ENCODE measurements at places on chromosomes 3 and 15.

GRCh38 chr15:22845289-22845900 lies 6.9 kb downstream of the NIPA2 start:
- DNase-seq, result no peak

DNA sequence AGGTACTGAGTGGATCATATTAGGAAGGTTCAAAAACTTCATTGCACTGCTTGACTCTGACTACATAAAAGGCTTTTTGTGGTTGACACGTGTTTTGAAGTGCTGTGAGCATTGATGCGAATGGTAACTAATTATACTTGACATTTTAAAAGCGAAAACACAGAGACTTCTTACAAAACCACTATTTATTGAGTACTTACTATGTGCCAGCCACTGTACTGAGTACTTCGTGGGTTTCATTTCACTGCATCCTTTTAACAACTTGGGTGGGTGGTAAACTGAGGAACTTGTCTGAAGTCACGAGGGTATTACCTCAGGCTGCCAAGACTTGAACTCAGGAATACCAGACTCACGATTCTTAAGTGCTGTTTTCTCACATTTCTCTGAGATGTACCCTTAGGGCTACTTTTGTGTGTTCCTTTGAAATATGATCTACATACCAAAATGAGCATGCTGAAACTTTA lies 45.3 kb upstream of the PPP4R2 start:
- DNase-seq, result no peak

DNA sequence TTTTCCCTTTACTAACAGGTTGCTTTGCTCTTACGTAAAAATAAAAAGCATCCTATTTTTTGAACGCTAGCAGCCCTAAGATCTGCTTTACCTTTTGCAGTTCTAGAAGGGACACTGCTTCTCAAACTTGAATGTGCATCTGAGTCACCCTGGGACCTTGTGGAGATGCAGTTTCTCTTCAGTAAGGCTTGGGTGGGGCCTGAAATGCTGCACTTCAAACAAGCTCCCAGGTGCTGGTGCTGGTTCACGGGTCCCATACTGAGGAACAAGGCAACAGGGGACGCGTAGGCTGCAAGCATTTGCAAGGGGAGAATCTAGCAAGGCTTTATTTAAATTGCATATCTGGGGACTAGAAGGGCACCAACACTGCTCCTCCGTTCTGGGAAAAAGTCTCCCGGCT lies 30.0 kb downstream of the MB21D2 start:
- no peak for DNase-seq

- no peak for DNase-seq
Observed at GRCh38 chr15:89885611-89886010, 8.2 kb downstream of the AP3S2 start.

- DNase-seq, result no peak
Observed at GRCh38 chr15:92153620-92154019, 240.1 kb upstream of the ST8SIA2 start.

DNA sequence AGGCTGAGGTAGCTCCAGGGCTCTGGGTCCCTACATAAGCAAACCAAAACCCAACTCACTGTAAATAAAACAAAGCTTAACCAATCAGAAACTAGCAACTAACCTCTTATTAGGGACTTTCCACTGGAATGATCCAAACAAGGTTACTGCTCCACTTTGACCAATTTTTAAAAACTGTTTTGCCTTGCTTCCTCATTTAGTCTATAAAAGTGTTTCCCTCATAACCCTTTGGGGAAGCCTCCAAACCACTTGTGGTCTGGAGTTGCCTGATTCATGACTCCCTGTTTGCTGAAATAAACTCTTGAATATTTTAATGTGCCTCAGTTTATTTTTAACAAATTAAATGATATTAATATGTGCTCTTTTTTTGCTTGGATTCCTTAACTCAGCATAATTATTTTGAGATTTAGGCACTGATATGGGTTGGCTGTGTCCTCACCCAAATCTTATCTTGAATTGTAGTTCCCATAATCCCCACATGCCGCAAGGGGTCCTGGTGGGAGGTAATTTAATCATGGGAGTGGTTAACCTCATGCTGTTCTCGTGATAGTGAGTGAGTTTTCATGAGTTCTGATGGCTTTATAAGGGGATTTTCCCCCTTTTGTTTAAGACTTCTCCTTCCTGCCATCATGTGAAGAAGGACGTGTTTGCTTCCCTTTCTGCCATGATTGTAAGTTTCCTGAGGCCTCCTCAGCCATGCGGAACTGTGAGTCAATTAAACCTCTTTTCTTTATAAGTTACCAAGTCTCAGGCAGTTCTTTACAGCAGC lies 90.6 kb downstream of the CD200R1L start:
- no peak for DNase-seq

GRCh38 chr3:50359760-50360110 lies 414 bp upstream of the TMEM115 start:
- no peak for DNase-seq

GRCh38 chr3:136624371-136624770 lies 127.8 kb downstream of the STAG1 start:
- no peak for DNase-seq

DNA sequence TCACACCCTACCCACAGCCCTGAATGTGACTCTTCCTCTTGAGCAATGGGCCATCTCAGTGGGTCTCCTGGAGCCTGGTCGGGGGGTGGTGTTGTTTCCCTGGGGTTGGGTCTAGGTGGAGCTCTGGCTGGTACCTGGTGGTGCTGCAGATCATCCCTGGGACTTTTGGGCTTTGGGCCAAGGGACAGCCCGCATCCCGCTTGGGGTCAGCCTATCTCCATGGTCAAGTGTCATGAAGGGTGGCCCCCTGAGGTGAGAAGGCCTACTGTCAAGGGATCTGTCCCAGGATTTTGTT lies 202.0 kb downstream of the UBE3A start:
- no peak for DNase-seq

DNA sequence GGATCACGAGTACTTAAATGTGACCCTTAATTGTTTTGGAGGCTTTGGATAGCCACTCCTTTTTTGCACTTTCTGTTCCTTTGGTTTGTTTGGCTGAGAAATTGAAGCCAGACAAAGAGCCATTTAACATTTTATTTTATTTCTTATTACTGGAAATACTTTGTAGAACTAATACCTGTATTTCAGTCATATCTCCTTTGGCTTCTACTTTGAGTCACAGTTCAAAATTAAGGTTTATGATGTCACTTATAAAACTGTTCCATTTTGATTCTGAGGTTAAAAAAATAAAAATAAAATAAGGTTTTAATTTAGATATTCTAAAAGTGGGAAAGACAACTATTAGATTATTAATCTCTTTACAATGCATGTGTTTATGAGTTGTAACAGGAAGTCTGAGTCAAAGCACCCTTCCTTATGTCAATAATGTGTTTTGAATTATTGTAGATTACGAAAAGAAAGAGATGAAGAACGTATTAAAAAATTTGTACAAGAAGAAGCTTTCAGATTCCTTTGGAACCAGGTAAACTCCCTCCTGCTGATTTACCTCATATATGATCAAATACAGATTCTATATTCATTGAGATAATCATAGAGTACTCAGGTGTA lies 16.9 kb upstream of the NXPE3 start:
- DNase-seq, result no peak

DNA sequence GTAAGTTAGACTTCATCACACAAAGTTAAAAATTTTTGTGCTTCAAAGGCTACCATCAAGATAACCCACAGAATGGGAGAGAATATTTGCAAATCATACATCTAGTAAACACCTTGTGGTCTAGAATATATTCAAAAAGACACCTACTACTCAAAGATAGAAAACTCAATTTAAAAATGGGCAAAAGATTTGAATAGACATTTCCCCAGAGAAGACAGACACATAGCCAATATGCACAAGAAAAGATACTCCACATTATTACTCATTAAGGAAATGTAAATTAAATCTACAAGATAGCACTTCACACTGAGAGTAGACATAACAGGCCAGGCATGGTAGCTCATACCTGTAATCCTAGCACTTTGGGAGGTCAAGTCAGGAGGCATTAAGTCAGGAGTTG lies 87.8 kb upstream of the MANF start:
- no peak for DNase-seq
